ENCODE measurements at places on chromosomes 13 and 19. TPM values are rescaled to one million over a fixed set of nuclear protein-coding genes. Genes with fewer than 3 reads are reported as not detected.

The GRIN2D gene
- total RNA-seq = not detected

The LRRC25 gene
- not detected for total RNA-seq

The SRRM5 gene
- 0.64 TPM for total RNA-seq

The SMAD9 gene
- 0.15 TPM for total RNA-seq

The PLPPR3 gene
- total RNA-seq = not detected

The DHDH gene
- total RNA-seq = not detected

The COL5A3 gene
- total RNA-seq = 2.1 TPM

The TPT1 gene
- 5,591 TPM for total RNA-seq

The CYP4F11 gene
- not detected for total RNA-seq

The ATP4B gene
- not detected for total RNA-seq

The BLOC1S3 gene
- 22.9 TPM for total RNA-seq

The PAN3 gene
- total RNA-seq = 81.4 TPM

The ZSCAN4 gene
- total RNA-seq = not detected

The AP1M2 gene
- total RNA-seq = not detected
